ENCODE measurements at places on chromosomes 1 and 21. TPM values are rescaled to one million over a fixed set of nuclear protein-coding genes. Genes with fewer than 3 reads are reported as not detected.

CDKN2C gene
- 46.7 TPM for polyA plus RNA-seq

ISG15 gene
- polyA plus RNA-seq: not detected

CNR2 gene
- 0.10 TPM for polyA plus RNA-seq

RPTN gene
- polyA plus RNA-seq: not detected

DNA sequence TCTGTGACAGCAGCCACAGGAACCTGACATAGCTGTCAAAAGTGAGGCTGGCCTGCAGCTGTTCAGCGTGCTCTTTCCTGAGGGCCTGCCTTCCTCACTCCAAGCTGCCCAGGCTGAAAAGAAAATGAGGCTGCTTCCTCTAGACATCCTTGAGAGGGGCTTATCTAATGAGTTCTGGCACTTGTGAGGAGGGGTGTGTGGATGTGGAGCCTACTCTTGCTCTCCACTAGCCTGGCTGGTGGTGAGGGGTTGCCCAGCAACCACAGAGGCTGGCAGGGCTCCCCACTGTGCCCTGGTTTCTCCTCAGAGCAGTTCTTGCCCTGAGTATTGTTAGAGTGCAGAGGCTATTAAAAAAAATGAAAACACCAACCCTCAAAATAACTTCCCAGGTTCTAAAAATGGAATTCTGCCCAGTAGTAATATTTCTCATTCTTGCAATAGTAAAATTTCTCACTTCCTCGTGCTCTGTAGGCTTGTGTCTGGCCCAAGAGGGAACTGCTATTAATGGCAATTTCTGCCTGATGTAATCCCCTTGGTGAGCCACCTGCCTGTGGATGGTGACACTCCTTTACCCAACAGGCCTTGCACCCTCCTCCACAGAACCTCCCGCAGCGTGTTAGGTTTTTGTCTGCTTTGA, 52.6 kb upstream of the EPS8L3 start:
- H3K4me3 ChIP-seq: no peak overlapping the region
- no peaks in the 10 kb centered on the region for H3K36me3 ChIP-seq
- DNase-seq: no peak
- peaks cover 3% of the 10 kb centered on the region for H3K4me1 ChIP-seq

DNA sequence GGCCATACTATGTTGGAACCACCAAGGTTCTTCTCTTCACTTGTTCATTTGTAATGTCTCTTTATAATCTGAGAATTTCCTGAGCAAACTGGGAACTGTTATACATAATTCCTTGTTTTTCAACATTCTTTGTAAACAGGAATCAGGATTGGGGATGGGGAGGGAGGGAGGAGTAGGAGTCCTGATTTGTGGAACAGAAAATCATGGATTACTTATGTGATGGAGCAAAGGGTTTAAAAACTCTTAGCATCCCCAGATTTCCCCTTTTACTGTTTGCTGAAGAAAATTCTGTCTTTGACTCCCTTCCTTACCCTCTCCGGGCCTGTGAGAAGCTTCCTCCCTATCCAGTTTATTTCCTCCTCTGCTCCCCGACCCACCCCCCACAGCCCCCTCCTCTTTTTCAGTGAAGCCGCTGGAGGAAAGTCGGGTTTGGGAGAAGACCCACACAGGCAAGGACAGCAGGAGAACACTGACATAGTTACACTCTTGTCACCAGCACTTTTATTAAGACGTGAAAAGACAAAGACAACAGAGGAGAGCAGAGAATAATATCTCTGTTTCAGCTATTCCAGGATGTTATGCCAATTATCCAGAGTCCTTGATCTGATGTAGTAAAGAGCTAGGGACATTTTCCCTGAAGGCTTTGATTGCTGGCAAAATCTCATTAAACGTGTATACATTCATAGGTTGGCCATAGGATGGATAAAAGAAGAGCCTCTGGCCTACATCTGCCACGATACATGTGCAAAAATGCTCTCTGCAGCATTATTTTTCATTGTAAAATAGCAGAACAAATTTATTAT, 4.6 kb upstream of the NBPF1 start:
- no peak overlapping the region for H3K4me3 ChIP-seq
- no peaks in the 10 kb centered on the region for H3K36me3 ChIP-seq
- H3K4me1 ChIP-seq: no peaks in the 10 kb centered on the region
- no peaks in the 10 kb centered on the region for H3K27me3 ChIP-seq
- DNase-seq: no peak

DNA sequence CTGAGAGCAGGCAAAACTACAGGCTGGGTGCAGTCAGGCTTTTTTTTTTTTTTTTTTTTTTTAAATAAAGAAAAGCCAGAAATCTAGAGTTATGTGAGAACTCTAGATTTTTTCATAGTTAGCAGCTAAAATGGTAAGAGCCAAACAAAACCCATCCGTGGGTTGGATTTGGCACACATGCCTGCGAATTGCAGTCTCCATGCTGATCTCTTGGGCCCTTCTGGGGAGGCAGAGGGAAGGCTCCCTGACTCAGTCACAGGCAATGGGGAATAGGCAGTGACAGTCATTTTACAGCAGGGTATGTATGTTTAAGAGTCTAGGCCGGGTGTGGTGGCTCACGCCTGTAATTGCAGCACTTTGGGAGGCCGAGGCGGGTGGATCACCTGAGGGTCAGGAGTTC, 2.6 kb downstream of the TXLNA start:
- no peak overlapping the region for H3K27ac ChIP-seq
- no peak overlapping the region for H3K4me3 ChIP-seq
- no peaks in the 10 kb centered on the region for H3K27me3 ChIP-seq
- no peaks in the 10 kb centered on the region for H3K36me3 ChIP-seq
- no peak for DNase-seq

DNA sequence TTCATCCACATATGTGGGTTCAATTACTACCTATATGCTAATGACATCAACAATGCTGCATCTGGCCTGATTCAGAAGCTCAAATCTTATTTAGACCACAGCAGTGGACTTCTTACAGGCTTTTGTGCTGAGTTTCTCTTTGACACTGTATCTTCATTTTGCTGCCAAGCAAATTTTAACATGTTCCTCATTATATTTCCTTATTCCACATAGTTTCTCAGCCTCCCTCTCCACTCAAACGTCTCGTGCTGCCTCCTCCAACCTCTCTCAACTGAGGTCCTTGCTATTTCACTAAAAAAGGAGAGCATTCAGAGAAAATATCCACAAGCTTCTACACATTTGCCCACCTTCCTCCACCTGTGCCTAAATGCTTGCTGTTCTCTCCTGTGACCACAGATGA, 6.5 kb downstream of the TDRKH start:
- no peak overlapping the region for H3K4me3 ChIP-seq
- no peak overlapping the region for H3K27ac ChIP-seq
- no peak for DNase-seq
- no peaks in the 10 kb centered on the region for H3K27me3 ChIP-seq
- no peaks in the 10 kb centered on the region for H3K36me3 ChIP-seq

DNA sequence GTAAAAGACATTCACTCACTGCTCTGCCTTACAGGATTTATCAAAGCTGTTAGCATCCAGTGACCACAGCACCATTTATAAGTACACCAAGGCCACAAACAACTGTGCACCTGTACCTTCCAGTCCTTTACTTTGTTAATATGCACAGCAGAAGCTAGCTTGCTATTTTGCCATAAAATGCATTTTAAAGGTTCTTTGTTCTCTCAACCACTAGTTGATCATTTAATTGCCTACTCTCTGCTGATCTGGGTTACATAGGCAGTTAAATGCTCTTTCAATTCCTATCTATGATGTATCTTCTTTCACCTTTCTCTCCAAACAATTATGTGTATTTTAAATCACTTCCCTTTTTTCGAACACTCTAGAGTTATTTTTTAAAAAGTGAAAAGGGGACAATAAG, 126.4 kb downstream of the SIPA1L2 start:
- H3K27me3 ChIP-seq: no peaks in the 10 kb centered on the region
- H3K4me3 ChIP-seq: no peak overlapping the region
- H3K27ac ChIP-seq: no peak overlapping the region
- peaks cover 8% of the 10 kb centered on the region for H3K4me1 ChIP-seq
- no peak for DNase-seq
- no peaks in the 10 kb centered on the region for H3K36me3 ChIP-seq

GRCh38 chr1:199784138-199784895, 243.2 kb upstream of the NR5A2 start:
- no peak for DNase-seq
- no peaks in the 10 kb centered on the region for H3K36me3 ChIP-seq
- H3K4me1 ChIP-seq: no peaks in the 10 kb centered on the region

All from ovary (tissue), 10 donors.